Hepatic stellate cell (primary cell): ENCODE measurements at places on chromosomes 7 and 10.

DNA sequence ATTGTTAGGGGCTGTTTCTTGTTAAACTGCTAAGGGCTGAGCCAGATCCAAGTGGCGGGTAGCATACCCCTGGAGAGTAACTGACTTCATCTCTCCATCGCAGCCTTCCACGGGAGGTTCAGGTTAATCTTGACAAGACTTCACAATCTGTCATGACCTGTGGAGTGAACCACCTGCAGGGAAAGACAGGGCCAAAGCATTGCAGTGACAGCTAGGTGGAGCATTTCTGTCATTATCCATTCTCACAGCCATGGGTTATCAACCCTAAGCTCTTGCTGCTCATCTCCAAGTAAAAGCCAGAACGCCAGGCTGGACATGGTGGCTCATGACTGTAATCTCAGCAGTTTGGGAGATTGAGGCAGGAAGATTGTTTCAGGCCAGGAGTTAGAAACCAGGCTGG lies 17.2 kb downstream of the ABCC2 start:
- no peak for DNase-seq

DNA sequence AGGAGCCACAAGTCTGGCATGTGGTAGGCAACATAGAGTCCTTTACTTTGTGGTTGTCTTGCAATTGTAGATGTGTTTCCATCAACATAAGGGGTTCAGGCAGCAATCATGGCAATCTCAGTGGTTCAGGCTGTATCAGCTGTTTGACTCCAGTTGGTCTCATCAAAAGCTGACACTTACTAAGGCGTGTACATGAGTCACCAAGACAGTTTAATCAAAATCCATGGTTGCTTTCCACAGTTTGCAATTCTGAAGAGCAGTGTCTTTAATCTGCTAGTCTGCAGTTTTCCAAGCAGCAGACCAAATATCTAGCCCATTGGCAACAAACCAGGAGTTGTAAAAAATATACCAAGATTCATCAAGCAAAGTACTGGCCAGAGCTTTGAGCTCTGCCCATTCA lies 210.2 kb downstream of the MDFIC start:
- DNase-seq = no peak

- DNase-seq = no peak
Measured at GRCh38 chr10:34139559-34139958, 675.5 kb downstream of the PARD3 start.

GRCh38 chr10:70845816-70846215 lies 30.1 kb downstream of the SGPL1 start:
- no peak for DNase-seq

DNA sequence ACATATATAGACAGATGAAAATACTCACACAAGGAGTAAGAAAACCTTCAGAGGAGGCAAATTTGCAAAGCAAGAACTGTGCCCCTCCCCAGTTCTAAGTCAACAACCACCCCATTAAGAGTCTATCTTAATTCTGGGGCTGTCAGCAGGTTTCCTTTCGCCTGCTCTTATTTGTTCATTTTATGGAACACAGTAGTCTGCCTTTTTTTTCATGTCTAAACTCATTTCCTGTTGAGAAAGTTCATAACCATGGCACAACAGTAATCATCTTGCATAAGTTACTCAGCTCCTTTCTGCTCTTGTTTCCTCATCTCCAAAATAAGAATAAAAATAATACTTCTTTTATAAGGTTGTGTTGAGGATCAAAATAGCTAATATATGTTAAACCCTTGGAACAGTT lies 25.8 kb upstream of the AMPH start:
- DNase-seq = no peak

- DNase-seq = no peak
Measured at GRCh38 chr10:127905848-127906261, 1.0 kb upstream of the PTPRE start.

DNA sequence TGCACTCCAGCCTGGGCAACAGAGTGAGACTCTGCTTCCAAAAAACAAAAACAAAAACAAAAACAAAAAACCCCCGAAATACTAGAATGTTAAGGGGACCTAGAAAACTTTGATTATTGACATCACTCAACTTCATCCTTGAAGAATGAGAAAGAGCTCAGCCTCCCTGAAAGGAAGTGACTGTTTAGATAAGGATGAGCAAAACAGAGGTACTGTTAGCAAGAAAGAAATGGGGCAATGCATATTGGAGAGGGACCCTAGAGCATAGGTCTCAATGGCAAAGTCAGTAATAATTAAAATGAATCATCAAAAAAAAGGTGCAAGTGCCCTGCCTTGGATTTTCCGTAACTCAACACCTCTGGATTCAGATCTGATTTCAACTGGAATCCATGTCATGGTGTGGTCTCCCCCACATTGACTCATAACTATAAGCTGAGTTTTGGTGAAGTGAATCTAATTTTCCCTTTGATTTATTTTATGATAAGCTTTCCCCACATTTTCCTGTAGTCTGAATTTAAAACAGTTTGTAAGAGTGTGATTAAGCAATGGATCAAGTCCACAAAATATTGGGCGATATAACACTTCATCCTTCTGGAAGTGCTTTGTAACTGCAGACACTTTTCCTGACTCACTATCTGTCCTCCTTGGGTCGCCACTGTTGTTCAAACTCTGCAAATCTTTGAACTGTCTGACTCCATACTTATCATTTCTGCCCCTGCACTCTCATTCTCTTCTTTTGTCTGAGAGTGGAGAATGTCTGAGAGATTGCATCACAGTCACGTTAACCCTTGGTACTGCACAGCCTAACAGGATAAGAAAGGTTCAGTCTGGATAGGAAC lies 224.8 kb upstream of the LYZL1 start:
- DNase-seq = no peak

- no peak for DNase-seq
Measured at GRCh38 chr10:108250936-108251620, 1086.6 kb upstream of the SORCS1 start.

GRCh38 chr10:44102726-44103255 lies 282.1 kb downstream of the CXCL12 start:
- DNase-seq = no peak

GRCh38 chr7:157266272-157266671 lies 70.5 kb upstream of the DNAJB6 start:
- DNase-seq = no peak

DNA sequence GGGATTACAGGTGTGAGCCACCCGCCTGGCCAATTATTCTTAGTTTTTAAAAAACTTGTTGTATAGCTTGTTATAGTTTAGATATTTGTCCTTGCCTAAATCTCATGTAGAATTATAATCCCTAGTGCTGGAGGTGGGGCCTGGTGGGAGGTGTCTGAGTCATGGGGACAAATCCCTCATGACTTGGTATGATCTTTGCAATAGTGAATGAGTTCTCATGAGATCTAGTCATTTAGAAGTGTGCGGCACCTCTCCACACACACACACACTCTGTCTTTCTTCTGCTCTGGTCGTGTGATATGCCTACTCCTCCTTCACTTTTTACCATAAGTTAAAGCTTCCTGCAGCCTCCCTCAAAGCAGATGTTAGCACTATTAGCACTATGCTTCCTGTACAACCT lies 37.2 kb downstream of the FAM149B1 start:
- DNase-seq = no peak

DNA sequence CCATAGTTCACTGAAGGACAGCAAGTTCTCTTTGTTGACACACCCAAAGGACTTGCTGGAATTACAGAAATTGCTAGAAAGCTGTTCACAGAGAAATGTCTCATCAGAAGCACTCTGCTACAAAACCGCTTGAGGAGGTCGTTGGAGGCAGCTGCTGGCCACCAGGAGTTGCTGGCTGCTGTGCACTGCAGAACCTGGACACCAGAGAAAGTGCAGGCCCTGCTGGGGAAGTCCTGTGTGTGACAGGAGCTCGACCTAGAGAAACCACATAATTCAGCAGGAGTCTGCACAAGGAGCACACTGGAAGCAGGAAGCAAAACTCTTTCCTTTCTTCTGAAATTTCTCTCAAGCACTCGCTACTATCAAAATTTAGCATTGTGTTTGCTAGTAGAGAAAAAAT lies 461.5 kb upstream of the GHITM start:
- DNase-seq = no peak

DNA sequence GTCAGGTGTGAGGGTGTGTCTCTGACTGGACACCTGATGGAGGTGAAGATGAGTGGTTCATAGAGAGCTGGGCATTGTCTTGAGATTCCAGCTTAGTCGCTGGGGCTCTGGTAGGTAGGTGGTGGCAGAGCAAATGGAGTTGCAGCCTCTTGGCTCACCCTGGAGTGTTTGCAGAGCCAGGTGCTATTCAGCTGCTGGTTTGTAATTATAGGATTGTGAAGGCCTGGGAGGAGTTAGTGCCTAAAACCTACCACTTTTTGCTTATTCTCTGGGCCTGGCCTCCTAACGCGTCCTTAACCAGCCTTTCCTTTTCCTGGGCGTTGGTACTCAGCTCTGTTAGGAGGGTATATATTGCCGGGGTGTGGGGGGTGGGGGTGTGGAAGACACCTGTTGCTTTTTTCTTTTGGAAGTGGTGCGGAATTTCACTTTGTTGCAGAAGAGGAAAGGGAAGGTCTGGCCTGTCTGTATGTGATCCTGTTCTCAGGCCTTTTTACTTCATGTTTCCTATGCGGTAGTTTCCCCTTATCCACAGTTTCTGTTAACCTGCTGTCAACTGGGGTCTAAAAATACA lies 3.2 kb downstream of the PPRC1 start:
- no peak for DNase-seq

GRCh38 chr10:32139223-32140073 lies 83.2 kb upstream of the KIF5B start:
- DNase-seq = peak; percentile 96

DNA sequence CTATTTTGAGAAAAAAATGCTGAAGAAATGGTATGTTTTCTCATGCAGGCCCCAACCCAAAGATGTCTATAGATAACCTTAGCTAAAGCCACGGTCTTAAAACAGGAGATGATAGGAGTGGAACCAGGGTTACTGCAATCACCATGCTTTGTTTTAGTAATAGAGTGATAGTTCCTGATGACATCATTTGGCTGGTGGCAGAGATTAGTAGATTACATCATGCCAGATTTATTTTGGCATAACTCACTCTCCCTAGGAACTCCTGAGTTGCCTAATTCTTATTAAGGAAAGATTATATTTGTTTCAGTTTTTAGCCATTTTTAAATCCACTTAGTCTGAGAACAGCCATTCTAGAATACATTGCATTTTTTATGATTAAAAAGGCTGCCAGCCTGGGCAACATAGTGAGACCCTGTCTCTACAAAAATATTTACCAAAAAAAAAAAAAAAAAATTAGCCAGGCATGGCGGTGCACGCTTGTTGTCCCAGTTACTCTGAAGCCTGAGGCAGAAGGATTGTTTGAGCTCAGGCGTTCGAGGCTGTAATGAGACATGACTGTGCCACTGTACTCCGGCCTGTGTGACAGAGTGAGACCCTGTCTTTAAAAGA lies 17.8 kb downstream of the ENO4 start:
- DNase-seq = no peak

- DNase-seq = no peak
Measured at GRCh38 chr7:17732083-17732482, 208.2 kb downstream of the SNX13 start.

- no peak for DNase-seq
Measured at GRCh38 chr7:33339074-33339790, 209.9 kb downstream of the BBS9 start.

- DNase-seq = peak; percentile 4
Measured at GRCh38 chr7:96084881-96085553, 236.9 kb downstream of the SLC25A13 start.

DNA sequence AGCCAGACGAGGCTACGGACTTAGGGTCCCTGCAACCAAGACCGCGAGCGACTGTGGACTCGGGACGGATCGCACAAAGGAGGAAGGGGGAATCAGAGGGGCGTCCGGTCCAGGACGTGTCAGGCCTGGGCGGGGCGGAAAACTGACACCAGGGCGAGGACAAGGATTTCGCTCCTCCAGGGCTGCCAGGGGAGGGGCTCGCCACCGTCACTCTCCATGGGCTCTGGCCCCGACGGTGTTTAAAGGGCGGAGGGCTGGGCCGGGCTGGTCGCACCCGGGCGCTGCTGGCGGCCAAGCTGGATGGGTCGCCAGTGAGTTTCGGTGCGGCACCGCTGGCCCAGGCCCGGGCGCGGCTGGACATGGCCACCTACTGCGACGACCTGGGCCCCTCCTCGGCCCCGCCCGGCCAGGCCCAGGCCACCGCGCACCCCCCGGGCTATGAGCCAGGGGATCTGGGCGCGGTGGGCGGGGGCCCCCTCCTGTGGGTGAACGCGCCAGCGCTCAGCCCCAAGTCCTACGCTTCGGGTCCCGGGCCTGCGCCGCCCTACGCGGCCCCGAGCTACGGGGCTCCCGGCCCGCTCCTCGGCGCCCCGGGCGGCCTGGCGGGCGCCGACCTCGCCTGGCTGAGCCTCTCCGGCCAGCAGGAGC lies at the start of gene FOXI2:
FOXI2 (plus strand) TSS at position 271 of the 648 bp plus-strand sequence; CDS start at position 360, 89 bp downstream.
- DNase-seq = no peak

GRCh38 chr10:34161777-34162370 lies 653.2 kb downstream of the PARD3 start:
- no peak for DNase-seq

DNA sequence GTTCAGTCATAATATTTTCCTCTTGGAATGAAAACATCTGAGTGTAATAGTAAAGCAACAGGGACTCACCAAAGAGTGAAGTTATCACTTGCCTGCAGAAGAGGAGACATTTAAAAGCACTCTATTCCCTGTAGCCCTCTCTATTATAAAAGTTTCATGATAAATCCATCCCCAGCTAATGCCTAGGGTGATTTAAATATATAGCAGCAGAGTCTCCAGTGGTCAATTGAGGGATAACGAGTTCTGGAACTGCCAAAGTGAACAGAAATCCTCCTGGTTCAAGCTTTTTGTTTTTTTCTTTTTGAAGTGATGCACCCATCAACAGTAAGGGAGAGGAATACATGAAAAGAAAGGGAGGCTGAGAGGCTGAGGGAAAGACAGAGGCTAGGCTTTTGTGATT lies 87.3 kb downstream of the EVX1 start:
- DNase-seq = no peak

DNA sequence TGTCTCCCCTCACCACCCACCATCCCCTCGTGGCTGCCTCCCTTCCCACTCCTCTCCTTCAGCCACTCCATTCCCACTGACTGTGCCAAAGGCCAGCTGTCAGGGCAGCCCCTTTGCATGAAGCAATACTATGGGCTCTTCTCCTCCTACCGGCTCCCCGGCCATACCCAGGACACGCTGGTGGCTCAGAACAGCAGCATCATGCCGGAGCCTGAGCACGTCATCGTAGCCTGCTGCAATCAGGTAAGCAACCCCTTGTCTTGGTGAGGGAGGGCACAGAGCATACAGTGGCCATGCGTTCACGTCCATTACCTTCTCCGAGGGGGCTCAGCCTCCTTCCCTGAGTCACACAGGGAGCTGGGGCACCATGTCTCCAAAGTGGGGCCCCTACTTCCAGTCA lies 11.6 kb downstream of the CHAT start:
- DNase-seq = no peak

- DNase-seq = no peak
Measured at GRCh38 chr7:112358513-112358912, 91.7 kb upstream of the IFRD1 start.

DNA sequence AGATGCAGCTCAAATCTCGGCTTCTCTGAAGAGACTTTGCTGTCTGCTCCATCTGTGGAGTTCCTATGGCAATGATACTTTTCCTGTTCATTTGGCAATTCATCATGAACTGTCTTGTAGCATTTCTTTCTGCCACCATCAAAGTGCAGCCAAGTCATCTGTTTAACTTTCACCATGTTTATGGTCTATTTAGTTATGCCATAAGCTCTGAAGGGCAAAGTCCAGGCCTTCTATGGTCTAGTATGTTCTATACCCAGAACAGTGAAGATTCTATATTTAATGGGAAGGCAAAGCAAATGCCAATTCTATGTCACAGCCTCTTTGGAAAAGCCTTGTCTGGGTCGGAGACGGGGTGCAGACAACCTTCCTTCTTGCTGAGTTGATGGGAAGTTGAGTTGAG lies 472.6 kb downstream of the PLXNA4 start:
- no peak for DNase-seq
